ENCODE measurements at places on chromosomes 5 and 9. TPM values are rescaled to one million over a fixed set of nuclear protein-coding genes. Genes with fewer than 3 reads are reported as not detected.

Gene LRRC19
- total RNA-seq, result not detected

Gene FOXD1
- 12.2 TPM for total RNA-seq

Gene CEL
- total RNA-seq, result 0.68 TPM

Gene CDK9
- total RNA-seq, result 54.9 TPM

Gene ANKRD20A1
- 1.8 TPM for total RNA-seq

Gene NUTM2F
- total RNA-seq, result not detected

Gene ANKRD55
- 0.06 TPM for total RNA-seq

Gene GPR150
- 0.16 TPM for total RNA-seq

Gene GABBR2
- 0.13 TPM for total RNA-seq

Gene CHSY3
- 0.17 TPM for total RNA-seq

Gene RETREG1
- total RNA-seq, result 3.3 TPM

Gene CCDC183
- 0.44 TPM for total RNA-seq

Gene SV2C
- total RNA-seq, result not detected

All from A549 treated with Mapracorat at 1 μM for 4 hours (cell line).